ENCODE measurements at places on chromosomes 4 and X.

- DNase-seq: no peak
These were observed 886 bp upstream of the WWC2 start for GRCh38 chr4:183098019-183098722.

DNA sequence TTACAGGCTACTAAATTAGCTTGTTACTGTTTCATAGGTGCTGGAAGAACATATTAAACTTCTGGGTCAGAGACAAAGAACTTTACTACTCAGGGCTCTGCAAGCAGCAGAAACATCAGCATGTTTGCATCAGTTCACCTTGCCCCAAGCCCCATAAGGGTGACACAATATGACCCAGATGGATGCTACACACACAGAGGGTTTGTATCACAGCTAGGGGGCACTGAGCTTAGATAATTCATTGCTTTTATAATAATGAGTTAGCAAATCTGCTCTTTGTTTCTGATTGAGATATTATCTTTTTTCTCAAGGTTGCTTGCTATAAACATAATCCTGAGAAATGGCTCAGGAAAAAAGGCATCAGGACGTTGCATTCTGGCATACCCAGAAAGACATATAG lies 4.8 kb upstream of the SYNPO2 start:
- no peak for DNase-seq

- DNase-seq: no peak
These were observed 3.1 kb downstream of the CPE start for GRCh38 chr4:165381821-165382373.

GRCh38 chrX:40152741-40153344 lies 55.1 kb upstream of the BCOR start:
- DNase-seq: no peak

- DNase-seq: no peak
These were observed 482.5 kb downstream of the PABPC4L start for GRCh38 chr4:133719098-133719497.

GRCh38 chr4:140935254-140935653 lies 179.1 kb upstream of the TBC1D9 start:
- peak; percentile 38 for DNase-seq

DNA sequence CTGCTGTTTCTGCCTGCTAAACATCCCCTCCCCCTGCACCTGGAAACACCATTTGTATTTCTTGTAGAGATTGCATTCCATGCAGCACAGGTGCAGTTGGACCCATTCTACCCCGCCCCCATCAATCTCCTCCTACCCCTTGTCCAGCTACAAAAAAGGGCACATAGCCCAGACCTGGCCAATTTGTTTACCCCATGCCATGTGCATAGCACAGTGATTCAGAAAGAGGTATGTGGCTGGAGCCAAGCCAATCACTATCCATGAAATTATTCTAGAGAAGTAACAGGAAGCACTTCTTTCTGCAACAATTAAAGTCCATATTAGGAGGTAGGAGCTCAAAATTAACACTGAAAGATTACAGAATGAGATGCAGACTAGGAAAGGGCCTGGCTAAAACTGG lies 20.2 kb upstream of the TMEM184C start:
- DNase-seq: peak; percentile 40

DNA sequence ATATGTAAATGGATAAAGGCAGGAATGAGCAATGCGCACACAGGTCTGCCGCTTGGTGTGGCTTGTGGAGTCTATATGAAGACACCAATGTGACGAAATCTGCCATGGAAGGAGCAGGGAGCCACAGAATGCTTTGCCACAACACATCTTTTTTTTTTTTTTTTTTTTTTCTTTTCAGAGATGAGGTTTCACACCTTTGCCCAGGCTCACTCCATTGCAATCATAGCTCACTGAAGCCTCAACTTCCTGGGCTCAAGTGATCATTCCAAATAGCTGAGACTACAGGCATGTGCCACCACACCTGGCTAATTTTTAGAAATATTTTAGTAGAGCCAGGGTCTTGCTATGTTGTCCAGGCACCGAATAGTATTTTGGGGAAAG lies 17.4 kb upstream of the SLC34A2 start:
- no peak for DNase-seq

- no peak for DNase-seq
These were observed 35.4 kb upstream of the SPP1 start for GRCh38 chr4:87939978-87940690.

- no peak for DNase-seq
These were observed 23.4 kb downstream of the IRF2 start for GRCh38 chr4:184450743-184451535.

DNA sequence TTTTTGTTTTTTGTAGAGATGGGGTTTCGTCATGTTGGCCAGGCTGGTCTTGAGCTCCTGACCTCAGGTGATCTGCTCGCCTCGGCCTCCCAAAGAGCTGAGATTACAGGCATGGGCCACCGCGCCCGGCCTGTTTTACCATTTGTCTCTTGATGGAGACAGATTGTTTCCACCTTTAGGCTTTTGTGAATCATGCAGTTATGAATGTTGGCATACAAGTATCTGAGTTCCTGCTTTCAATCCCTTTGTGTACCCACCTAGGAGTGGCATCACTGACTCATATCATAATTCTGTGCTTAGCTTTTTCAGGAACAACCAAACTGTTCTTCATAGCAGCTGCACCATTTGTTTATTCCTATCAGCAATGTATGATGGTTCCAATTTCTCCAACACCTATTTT lies 20.2 kb upstream of the MGST2 start:
- DNase-seq: no peak

DNA sequence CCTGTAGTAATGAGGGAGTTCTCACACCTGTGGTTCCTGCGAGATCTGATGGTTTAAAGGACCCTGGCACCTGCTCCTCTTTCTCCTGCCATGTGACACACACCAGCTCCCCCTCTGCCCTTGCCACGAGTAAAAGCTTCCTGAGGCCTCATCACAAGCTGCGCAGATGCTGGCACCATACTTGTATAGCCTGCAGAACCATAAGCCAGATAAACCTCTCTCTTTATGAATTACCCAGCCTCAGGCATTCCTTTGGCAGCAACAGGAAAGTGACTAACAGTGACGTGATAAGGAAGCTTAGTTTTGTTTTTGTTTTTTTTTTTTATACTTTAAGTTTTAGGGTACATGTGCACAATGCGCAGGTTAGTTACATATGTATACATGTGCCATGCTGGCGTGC lies 130.9 kb downstream of the AFAP1 start:
- DNase-seq: no peak

GRCh38 chr4:84500386-84501201 lies 1.5 kb upstream of the NKX6-1 start:
- no peak for DNase-seq

- no peak for DNase-seq
These were observed 9.2 kb upstream of the MED28 start for GRCh38 chr4:17605236-17605635.

DNA sequence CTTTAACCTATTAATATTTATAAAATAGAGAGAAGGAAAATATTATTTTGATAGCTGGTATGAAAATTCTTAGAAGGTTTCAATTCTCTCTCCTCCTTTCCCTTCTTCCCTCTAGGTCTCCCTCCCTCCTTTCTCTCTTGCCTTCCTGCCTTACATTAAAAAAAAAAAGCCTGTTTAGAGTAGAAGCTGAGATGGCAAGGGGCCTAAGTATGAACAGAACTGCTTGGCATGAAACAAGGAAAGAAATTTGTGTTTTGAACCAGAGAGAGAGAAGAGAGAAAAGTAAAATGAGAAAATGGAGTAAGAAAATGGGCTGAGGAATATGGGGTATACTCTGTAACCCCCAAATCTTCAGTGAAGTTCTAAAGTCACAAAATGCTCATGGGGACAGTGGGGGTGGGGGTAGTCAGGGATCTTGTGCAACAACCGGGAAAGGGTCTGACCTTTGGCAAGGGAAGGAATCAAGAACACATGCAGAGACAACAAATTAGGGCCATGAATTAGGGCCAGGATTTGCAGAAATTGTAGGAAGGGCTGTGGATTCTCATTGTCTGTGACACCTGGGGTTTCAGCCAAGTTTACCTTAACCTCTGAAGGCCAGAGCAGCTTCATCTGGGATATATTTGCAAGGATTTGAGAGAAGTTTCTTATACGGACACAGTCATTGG lies 30.6 kb downstream of the SUPT20HL2 start:
- DNase-seq: no peak

DNA sequence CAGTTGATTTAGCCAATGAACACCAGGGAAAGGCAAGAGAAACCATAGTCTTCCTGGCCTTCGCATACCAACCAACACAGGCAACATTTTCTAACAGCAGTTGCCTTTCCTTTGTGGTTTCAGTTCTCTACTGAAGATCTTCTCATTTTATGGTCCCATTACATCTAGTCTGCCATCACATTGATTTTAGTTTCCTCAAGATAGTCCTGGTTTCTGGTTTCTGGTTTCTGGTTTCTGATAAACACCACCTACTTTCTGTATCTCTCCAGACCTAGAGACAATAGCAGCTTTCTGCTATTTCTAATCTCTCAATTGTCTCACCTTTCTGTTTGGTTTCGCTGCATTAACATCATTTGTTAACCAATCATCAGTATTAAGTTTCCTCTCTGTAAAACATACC lies 646.3 kb upstream of the SPANXN1 start:
- DNase-seq: no peak

DNA sequence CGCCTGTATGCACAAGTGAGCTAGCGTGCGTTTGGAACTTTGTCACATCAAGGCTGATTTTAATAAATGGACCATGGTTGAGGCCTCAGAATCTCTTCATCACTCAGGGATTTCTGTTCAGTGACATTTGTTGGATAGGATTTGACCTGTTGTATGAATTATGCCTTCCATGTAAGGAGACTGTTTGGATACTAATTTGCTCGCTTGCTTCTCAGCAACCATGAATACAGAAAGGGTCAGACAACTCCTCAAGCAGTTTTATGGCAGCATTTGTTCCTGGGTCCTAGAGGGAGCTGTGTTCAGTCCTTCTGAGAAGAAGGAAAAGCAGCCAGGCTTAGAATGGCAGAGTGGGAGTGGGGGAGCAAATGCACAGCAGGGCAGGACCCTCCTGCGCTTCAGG lies 269.7 kb upstream of the LCORL start:
- no peak for DNase-seq

- peak; percentile 13 for DNase-seq
These were observed 246.2 kb downstream of the SCFD2 start for GRCh38 chr4:53119680-53120079.

GRCh38 chrX:101931136-101931487 lies 715 bp downstream of the ZMAT1 start:
- no peak for DNase-seq

DNA sequence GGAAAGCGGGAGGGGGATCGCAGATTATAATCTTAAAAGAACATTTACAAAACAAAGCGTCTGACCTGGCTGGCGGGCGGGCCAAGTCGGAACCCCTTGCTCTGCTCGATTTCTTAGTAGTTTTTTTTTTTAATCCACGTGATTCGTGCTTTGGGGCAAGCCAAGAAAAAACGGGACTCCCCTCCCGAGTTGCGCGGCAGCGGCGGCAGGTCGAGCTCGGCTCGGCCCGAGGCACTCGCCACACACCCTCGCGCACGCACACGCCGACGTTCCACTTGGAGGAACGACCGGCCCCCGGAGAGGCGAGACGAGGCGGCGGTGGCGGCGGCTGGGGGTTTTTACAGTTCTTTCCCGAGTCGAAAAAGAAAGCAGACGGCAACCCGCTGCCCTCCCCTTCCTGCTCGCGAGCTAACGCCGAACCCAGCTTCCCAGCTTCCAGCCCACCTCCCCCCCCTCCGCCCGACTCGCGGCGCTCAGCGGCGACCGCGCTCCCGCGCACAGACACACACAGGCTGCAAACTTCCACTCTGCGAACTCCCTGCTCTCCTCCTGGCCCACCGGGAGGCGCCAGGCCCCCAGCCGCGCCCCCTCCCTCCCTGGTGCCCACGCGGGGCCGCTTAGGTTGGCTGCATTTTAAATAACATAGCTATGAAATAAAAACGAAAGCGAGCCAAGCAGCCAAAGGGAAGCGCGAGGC lies 1.2 kb downstream of the BCOR start:
- no peak for DNase-seq

DNA sequence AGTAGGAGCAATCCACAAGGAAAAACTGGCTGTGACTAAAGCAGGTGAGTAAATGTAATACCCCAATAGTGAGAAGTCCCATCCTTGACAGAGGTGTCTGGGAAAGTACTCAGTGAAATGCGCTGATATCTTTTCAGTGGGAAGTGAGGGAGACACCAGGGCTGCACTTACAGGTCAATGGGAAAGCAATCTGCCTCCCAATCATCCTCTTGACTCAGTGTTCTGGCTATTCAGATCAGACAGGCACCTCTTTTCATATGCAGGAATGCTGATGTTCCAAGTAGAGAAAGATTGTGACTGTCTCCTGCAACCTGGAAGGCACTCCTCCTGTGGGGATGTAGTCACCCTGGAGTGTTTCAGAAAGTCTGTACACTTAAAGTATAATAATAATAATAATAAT lies 39.9 kb upstream of the SPIN2A start:
- no peak for DNase-seq

- DNase-seq: no peak
These were observed 541 bp upstream of the FIP1L1 start for GRCh38 chr4:53376900-53377299.

DNA sequence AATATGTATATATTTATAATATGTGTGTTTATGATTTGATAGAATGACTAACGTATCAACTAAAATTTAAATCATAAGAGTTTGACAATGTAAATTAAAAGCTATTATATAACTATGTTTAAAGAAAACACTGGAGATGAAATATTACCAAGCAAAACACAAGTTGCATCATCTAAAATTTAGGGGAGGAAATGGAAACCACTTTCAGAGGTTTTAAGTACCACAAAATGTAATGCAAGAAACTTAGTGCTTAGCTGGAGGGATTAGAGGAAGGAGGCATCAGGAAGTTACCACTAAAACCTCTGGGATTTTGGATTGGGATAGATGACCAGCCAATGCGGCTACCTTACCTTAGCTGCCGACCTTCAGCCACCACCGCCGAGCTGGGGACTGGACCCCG lies 1192.1 kb upstream of the PRKX start:
- no peak for DNase-seq

GRCh38 chr4:4330794-4331193 lies 40.7 kb downstream of the ZBTB49 start:
- DNase-seq: no peak

- peak; percentile 18 for DNase-seq
These were observed 59.7 kb downstream of the FAM184B start for GRCh38 chr4:17721496-17722355.

GRCh38 chr4:30836231-30836630 lies 116.1 kb downstream of the PCDH7 start:
- DNase-seq: no peak

DNA sequence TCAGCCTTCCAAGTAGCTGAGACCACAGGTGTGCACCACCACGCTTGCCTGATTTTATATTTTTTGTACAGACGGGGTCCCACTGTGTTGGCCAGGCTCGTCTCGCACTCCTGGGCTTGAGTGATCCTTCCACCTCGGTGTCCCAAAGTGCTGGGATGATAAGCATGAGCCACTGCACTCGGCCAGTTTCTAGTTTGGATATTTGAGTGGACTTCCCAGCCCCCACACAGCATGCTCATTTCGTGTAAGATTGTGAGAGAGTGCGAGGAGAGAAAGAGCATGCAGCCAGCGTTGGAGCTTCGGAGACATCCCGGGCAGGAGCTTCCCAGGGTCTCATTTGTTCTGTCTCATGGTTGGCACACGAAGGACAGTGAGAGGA lies 31.8 kb downstream of the ARSD start:
- no peak for DNase-seq

Data from HTR-8/SVneo (cell line).